ENCODE measurements at places on chromosomes 6 and 20.

- DNase-seq = no peak
Measured at GRCh38 chr6:110853754-110854477, 20.7 kb upstream of the AMD1 start.

DNA sequence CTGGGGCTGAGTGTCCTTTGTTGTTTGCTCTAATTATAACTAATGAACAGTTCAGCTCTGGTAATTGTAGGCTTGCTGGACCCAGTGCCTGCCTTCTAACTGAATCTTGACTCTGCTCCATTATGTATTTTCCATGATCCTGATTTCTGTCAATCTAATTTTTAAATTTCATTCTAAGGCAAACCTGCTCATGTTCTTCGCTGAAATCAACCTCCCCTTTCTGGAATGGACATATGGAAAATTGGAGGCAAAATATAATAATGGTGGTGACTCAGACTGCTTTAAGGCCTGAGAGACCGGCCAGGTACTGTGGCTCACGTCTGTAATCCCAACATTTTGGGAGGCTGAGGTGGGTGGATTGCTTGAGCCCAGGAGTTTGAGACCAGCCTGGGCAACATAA lies 182.7 kb upstream of the AKAP12 start:
- no peak for DNase-seq

- no peak for DNase-seq
Measured at GRCh38 chr6:30071081-30071818, 4.3 kb downstream of the PPP1R11 start.

- peak; percentile 47 for DNase-seq
Measured at GRCh38 chr6:126040826-126041225, 54.5 kb downstream of the TRMT11 start.

- no peak for DNase-seq
Measured at GRCh38 chr6:35370124-35370741, 27.9 kb downstream of the PPARD start.

DNA sequence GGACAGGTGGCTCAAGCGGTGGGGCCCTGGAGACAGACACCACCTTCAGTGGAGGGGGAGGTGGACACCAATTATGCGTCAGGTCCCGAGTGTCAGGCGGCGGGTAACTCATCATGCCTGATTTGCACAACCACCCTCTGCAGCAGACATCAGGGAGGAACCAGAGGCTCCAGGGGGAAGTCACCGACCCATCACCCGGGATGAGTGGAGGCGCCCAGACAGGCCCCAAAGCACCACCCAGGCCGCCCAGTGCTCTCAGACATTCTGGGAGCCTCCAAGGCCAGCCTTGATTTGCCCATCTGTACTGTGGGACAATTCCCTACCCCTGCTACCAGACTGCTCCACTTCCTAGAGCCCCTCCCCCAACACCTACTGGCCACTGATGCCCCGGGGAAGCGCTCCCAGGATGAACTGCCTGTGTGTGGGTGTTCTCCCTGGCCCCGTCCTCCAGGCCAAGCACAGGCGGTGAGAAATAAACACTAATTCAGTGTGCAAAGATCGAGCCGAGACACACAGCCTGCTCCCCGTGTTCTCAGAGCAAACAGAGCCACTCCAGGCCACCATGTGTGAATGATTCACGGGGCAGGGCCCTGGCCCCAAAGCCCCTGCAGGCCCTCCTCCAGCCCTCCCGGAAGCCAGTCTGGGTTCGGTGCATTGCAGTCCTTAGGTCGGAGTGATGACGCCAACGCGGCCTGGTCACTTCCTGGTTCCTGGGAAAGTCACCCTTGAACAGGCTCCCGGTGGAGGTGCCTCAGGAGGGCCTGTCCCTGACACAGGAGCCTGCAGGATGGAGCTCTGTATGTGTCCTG lies 107.2 kb downstream of the ASXL1 start:
- no peak for DNase-seq

DNA sequence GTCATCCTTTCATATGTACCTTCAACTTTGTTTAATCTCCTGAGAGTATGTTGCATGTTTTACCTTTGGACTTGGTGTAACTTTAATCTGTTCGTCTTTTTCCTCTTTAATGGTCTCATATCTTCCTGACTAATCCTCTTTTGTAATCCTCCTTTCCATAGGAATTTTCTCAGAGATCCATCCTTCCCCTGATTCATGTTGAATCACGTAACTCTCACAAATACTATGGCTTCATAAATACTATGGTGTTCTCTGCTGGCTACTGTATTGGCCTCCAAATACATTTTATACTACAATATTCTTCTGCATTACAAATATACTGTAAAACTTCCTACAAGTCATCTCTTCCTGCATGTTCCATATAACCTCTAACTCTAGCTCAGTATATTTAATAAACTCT lies 317.7 kb upstream of the ADGRB3 start:
- no peak for DNase-seq

DNA sequence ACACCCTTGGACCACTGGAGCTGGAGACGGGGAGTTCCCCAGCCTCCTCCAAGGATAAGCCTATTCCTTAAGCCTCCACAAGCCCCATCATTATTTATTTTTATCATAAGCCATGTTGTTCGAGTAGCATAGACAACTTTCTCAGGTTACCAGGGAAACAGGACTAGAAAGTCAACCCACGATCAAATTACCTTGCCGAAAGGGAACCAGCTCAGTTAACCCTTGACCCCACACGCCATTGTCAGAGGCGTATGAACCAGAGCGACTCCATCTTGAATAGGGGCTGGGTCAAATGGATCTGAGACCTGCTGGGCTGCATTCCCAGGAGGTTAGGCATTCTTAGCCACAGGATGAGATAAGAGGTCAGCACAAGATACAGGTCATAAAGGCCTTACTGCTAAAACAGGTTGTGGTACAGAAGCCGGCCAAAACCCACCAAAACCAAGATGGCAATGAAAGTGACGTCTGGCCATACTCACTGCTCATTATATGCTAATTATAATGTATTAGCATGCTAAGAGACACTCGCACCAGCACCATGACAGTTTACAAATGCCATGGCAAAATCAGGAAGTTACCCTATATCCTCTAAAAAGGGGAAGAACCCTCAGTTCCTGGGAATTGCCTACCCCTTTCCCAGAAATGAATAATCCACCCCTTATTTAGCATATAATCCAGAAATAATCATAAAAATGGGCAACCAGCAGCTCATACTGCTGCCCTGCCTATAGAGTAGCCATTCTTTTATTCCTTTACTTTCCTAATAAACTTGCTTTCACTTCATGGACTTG lies 22.4 kb downstream of the SYNJ2 start:
- DNase-seq = no peak

DNA sequence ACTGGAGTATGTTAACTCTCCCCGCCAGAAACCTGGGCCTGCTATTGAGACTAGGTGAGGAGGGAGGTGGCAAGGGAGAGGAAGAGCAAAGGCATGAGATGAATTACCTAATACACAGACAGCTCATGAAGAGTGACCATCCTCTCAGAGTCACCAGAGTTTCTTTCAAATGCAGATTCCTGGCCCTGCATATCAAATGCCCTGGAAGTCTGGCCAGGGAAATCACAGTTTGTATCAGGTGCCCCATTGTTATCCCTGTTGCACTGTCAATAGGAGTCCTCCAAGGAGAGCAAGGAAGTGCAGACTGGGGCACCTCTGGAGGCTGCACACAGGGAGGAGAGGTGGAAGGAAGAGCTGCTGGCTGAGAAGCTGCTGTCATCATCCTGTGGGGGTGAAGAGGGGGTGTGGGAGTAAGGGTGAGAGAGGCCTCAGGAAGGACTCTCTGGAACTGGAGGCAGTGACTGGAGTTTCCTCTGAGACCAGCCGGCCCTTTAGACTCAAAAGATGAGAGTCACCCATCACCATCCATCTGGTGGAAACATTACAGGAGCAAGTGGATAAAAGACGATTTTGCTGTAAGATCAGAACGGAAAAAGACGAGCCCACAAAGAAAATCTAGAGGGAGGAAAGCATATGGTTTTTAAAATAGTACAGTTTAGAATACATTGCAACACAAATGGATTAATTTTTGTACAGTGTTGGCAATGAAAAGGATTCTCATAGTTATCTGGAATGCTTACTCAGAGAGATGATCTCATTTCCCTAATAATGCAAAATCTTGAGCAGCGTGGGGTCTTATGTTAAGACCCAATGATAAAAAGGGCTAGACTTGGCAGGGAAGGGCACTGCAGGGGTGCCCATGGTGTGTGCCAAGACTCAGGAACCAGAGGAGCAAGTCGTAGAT lies 268.1 kb downstream of the UST start:
- DNase-seq = no peak

- no peak for DNase-seq
Measured at GRCh38 chr6:166318649-166319600, 10.7 kb upstream of the PRR18 start.

GRCh38 chr6:34196116-34196832 lies 40.4 kb upstream of the HMGA1 start:
- peak; percentile 18 for DNase-seq

DNA sequence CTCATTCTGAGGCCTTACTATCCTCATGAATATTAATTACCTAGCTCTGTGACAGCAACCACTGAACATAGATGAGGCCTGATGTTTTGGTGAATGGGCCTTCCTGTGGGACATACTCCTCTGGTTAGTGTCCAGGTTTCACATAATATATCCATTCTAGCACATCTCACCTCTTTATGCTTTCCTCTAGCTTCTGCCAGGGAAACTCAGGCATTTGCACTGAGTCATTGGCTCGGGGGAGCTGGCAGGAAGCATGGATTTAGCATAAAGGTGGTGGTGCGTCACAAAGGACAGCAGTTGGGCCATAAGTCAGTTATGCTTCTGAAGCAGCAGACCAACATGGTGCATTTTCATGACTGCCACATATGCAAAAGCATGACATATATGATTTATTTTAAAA lies 37.5 kb upstream of the TMEM170B start:
- DNase-seq = no peak

GRCh38 chr6:99253271-99253670 lies 96.2 kb downstream of the FAXC start:
- no peak for DNase-seq

- DNase-seq = no peak
Measured at GRCh38 chr6:23055523-23055922, 486.2 kb downstream of the HDGFL1 start.

DNA sequence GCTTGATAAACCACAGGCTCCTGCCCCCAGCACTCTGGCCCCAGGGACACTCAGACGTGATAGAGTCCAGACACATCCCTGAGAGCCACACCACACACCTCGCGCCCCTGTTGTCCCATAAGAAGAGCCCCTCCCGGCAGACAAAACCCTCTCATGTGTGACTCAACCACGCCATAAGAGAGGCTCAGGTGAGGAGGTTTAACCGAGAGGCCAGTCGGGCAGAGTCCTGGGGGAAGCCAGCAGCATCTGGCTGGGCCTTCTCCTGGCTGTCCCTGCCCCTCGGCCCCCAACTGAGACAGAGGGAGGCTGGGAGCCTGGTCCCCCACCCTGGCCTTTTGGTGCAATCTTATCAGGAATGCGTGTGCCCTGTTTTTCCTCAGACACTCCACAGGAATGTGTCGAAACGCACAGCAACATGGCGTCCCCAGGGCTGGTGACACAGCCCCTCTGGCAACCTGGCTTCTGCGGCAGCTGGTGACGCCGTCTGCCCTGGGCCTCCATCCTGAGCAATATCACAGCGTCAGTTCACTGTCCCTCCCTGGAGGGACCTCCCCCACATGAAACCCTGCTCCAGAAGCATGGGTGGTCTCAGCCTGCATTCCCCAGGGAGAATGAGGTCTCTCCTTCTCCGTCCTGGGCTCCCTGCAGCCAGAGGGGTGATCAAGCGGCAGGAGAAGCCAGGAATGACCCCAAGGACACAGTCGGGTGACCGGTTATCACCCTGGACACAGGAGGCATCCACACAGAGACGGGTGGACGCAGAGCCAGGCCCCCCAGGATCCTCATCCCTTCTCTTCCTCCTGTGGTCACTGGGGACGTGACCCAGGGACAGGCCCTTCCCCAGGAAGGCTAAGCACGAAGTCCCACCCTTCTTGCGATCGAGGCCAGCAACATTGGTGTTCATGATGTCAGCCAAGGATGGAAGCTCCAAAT lies 156.6 kb upstream of the AFDN start:
- no peak for DNase-seq

DNA sequence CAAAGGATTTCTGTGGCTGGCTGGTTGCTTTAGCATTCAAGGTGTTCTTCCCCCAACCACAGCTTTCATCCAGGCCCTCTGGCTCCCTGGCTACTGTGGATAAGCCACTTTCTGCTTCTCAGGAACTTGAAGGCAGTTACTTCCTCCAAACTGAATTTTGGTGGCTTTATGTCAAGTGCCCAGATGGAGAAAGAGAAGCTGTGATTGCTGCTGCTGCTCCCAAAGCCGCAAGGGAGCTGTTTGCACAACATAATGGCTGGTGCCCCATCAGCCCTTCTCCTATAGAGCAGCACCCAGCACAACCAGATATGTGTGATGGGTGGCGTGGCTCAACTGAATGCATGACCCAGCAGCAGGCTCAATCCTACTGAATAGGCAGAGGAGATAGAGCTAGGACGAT lies 465.2 kb downstream of the MAFB start:
- DNase-seq = no peak

GRCh38 chr6:85470023-85470410 lies 20.1 kb downstream of the NT5E start:
- no peak for DNase-seq

- no peak for DNase-seq
Measured at GRCh38 chr6:33407132-33407718, 3.6 kb upstream of the PHF1 start.

DNA sequence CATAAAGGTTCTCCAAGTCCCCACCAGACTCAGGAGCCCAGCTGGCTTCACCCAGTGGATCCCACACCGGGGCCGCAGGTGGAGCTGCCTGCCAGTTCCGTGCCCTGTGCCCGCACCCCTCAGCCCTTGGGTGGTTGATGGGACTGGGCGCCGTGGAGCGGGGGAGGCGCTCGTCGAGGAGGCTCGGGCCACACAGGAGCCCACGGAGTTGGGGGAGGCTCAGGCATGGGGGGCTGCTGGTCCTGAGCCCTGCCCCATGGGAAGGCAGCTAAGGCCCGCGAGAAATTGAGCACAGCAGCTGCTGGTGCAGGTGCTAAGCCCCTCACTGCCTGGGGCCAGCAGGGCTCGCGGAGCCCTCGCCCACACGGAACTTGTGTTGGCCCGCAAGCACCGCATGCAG lies 234.4 kb upstream of the HSF2 start:
- no peak for DNase-seq

DNA sequence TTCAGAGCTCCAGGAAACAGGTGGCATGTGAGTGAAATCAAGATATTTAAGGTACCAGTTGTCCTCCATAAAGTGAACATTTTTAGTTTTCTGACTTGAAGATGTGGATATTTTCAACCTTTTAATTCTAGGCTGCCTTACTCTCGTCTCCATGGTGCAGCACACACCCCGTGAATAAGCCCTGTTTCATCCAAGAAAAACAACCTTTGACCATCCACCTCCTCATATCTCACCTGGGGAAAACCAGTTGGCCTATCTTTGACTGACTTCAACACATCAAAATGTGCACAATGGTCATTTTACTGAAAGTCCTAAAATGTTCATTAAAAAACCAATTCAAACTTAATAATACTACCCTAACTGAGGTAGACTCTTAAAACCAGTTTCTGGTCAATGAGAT lies 73.8 kb upstream of the CD2AP start:
- DNase-seq = no peak

- no peak for DNase-seq
Measured at GRCh38 chr6:26159357-26160273, 72.4 kb downstream of the HFE start.

All from Panc1 (cell line).